ENCODE measurements at places on chromosomes 6 and 20.
A peak's percentile ranks its signal among the peaks of the same experiment; 100 is the strongest.

DNA sequence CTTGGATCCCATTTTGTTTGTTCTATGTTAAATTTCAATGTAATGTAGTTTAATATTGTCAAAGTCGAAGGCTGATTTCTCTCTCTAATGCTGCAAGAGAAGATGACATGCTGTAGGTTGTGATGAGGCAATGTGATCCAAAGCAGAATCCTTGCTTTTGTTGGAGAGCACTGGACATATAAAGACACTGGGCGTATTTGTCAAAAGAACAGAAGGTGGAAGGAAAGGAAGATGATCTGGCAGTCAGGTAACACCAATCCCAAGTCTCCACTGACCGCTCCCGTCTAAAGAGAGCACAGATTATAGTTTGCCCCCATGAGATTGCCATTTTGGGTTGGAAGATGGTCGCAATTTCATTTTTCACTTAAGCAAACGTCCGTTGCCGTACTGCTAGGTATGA, 935 bp upstream of the RFX6 start:
- no peak for DNase-seq

GRCh38 chr6:12527339-12527738, 189.2 kb upstream of the PHACTR1 start:
- DNase-seq: no peak

DNA sequence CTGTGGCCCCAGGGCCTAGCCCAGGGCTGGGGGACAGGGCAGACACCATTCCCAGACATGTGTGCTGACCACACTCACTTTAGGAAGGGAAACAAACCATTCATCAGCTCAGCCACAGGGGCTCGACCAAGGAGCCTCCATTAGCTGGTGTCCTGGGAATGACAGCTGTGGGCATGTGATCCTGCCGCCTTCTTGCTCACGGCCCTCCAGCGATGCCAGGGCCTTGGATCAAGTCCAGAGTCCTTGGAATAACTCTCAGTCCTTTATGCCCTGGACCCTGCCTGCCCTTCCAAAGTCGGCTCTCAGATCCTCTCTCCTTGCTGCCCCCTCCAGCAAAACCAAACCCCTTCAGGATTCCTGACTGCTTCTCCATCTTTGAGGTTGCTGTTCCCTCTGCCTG, 165.0 kb upstream of the RNF24 start:
- no peak for DNase-seq

DNA sequence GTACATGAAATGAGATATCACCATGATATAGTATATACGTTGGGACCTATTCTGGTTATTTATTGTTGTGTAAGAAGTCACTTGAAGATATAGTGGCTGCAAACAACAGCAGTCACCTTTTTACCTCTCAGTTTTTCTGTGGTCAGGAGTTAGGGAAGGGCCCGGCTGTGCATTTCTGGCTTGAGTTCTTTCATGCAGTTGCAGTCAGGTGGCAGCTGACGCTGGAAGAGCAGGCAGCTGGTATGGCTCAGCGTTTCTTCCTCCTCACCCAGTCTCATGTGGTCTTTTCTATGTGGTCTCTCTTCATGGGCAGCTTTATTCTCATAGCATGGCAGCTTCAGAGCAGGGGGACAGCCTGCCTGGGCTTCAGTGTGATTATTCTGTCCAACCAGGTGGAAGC, 154.4 kb downstream of the PLCB4 start:
- DNase-seq: no peak

DNA sequence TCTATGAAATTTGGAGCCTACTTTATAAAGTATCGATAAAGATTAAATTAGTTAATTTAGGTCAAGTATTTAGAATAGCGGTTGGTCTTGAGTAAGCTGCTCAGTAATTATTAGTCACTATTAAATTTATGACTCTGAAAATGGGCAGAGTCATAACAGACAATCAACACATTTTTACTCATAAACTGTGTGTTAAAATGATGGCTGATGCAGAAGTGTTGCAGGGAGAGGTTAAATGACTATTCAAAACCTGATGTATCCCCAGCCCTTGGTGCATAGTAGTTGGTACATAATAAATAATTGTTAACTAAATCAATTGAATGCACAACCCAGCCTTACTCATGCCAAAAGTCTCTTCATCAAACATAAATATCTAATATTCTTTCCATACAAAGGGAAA, 30.6 kb downstream of the HIVEP2 start:
- no peak for DNase-seq

GRCh38 chr6:90719321-90720195, 132.7 kb upstream of the MAP3K7 start:
- no peak for DNase-seq

DNA sequence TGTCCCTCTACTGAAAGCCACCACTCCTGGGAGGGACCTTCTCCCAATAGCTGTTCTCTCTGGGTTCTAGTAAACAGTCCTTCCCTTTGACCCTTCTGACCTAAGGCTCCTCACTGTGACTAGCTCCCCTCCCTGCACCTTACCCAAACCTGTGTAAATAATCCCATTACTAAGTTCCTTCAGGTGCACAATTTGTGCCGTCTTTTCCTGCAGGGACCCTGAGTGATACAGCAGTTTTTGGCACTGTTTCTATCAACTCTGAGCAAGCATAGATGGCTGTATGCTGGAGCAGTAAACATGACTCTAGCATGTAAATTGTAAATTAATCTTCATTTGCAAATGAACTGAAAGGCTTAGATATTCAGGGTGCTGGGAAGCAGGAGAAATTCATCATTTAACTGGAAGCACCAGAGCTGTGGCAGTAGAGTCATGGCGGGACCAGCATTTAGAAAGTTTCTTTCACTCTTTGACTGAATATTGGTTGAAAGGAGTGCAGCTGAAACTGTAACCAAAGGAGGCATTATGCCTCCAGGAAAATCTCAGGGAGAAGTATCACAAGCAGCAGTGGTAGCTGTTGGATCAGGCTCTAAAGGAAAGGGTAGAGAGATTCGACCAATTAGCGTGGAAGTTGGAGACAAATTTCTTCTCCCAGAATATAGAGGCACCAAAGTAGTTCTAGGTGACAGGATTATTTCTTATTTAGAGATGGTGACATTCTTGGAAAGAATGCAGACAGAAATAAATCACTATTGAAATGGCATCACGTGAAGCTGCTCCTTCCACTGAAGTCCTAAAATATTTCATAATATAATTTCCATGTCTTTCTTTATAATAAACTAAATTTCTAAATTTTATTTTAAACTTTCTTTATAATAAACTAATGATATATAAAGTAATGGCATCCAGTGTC, 117.8 kb downstream of the TCP11 start:
- DNase-seq: no peak

DNA sequence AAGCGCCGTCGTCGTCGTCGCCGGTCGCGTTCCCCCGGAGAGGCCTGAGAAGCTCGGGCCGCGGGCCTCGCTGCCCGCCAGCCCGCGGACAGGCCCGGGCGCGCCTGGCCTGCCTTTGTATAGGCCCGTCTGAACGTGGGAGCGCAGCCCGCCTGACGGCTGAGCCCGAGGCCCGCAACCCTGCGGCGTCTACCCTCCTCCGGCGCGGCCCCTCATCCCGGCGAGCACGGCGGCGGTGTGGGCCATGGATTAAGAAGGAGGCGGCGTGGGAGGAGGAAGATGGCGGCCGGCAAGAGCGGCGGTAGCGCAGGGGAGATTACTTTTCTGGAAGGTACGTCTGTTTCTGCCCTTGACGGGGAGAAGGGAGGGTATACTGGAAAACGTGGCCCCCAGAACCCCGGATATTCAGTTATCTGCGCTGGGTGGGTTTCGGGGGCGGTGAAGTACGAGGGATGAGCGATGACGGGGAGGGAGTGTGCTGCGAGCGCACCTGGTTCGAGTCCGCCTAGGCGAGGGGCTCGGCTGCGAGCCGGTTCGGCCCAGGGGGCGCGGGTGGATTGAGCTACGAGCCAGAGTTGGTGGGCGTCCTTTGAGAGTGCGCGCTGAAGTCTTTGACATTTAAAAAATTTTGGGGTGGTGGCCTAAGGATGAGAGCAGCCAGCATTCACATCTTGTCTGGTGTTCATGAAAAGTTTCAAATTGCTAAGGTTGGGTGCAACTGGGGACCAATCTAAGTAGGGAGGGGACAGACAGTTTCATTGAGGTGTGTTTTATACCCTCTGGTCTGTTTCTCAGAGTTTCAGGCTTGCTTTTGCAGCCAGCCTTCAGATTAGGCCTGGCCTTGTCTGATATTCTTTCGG, 796 bp downstream of the SENP6 start:
- DNase-seq: peak; percentile 70

GRCh38 chr6:3804964-3805363, 44.2 kb upstream of the FAM50B start:
- no peak for DNase-seq

GRCh38 chr6:19754686-19755085, 82.5 kb upstream of the ID4 start:
- no peak for DNase-seq

- no peak for DNase-seq
Observed at GRCh38 chr6:106522562-106523250, 106.6 kb downstream of the RTN4IP1 start.

DNA sequence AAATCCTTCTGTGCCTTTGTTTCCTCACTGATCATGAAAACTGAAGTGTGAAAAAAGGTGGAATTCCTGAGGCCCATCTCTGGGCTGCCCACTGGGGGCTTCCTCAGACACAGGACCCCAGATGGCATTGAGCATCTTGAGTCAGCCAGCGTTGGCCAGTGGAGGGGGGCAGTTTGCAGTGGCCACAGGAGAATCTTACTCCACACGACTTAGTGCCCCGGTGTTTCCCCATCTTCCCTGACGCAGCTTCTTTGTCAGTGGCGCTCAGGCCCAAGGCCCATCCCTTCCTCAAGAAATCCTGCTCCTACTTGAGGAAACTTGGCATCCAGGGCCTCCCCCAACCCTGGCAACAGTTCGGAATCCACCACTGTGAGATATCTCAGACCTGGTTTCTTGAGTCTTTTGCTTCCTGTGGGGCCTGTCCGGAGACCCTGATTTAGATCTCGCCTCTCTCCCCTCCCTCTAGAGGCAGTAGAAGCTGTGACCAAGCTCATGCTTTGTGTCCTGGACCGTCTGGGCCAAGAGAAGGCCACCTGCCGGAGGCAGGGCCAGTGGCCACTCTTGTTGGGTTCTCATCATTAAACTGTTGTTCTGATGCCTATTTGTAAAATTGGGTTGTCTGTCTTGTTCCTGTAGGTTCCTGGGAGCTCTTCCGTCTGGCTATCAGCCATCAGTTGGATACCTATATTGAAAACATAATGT, 20.2 kb upstream of the DLGAP4 start:
- no peak for DNase-seq

DNA sequence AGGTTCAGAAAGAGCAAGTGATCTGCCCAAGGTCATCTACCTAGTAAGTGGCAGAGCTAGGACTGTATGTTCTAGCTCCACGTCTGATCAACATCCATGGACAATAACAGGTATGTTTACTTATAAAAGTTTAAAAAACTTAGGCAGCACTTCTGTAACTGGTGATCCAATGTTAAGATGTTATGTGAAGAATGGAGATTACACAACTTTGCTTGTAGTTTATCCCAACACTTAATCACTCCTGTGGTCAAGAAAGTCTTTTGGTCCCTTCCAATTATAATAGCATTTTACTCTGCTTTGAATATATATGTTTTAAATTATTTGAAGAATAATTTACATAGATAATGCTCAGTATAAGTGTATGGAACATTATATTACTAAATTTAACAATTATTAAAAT, 4.8 kb downstream of the FBXO30 start:
- DNase-seq: no peak

DNA sequence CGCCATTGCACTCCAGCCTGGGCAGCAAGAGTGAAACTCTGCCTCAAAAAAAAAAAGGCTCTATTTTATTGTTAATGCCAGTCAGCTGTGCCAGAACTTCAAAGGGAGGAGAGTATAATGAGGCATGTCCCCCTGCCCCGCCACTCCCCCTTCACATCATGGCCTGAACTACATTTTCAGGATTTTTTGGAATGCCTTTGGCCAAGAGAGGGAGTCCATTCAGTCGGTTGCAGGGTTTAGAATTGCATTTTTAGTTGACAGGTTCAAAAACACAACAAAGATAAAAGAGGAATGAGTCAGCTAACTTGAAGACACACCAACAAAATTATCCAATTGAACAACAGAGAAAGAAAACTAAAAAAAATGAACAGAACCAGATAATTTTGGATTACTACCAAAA, 59.1 kb downstream of the CEP43 start:
- DNase-seq: no peak

- no peak for DNase-seq
Observed at GRCh38 chr6:2850538-2851113, 9.0 kb upstream of the SERPINB1 start.

DNA sequence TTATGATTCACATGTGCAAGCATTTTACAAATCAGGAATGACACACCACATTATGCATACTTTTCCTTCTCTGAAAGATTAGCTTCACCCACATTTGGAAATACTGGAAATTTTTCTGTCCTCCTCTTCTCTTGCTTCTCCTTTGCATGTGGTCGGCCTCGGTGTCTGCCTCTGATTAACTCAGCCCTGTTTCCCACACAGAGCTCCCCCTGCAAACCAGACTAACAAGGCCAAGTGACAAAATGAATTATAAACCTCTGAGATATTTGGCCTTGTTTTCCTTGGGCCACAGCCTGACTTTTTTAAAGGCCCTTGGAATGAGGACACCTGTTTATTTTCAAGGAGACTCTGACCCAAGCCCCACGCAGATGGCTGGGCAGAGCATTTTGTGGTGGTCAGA, 9.0 kb upstream of the CCN6 start:
- no peak for DNase-seq

DNA sequence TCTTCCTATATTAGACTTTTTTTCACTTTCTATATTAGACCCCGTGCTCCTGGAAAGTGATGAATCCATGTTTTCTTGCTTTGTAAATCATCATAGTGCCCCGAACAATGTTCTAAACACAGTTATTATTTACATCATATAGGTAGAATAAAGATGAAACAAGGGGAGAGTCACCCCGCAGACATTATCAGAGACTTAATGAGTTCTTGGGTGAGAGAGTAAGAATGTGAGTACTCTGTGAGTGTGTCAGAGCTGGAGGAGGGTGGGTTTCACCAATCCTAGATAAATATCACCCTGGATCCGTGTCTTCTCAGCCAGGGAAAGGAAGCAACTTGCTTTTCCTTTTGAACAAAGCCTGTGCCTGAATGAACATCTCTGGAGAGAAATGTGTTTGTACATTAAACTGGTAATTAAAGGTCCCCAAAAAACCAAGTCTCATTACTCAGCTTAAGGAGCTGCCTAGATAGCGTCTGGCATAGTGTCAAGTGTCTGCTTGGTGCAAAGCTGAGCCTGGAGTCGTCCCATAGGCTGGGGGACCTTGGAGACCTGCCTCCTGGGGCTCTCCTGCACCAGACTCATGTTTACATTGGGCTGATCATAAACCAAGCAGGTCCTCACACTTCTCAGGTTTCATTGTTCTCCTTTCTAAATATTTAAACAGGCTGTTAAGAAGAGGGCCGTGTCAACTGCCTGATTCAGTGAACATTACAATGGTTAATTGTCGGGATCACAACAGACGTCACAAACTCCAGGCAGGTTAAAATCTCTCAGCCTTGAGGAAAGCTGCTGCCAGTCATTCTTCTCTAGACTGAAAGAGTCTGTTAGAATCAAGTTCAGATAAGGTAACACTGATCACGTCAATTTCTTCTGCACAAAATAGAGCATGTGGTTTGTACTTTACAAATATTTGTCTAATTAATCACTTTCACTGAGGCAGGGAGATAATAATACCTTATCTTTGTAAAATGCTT, 179.7 kb upstream of the MYLIP start:
- DNase-seq: peak; percentile 98

GRCh38 chr20:38208088-38208487, 43.0 kb upstream of the TGM2 start:
- no peak for DNase-seq

Data from NCI-H146 (cell line).